HFFc6 (cell line): ENCODE measurements at places on chromosomes 6 and 20. TPM values are rescaled to one million over a fixed set of nuclear protein-coding genes. Genes with fewer than 3 reads are reported as not detected.

Gene HTR1E
- total RNA-seq = not detected in 3 replicates

Gene SLC17A2
- not detected in 2 replicates for total RNA-seq

Gene AVP
- total RNA-seq = not detected in 3 replicates

Gene HLA-F
- total RNA-seq = 1.9 and 6.8 TPM in 2 replicates

DNA sequence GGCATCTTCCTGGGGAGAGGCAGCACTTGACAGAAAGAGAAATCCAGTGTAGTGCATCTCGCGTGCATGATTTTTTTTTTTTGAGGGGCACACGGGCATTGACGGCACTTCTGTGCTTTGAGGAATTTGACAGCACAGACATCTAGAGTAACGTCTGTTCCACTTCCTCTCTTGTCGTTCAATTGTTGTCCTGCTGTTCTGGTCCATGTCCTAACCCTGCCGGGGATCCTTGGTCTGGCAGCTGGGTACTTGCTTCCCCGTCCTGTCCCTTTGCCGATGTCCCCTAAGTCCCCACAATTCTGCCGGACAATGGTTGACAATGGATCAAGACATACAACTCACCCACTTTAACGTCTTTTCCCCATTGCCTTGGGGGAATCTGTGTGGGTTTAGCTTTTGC lies 46.0 kb upstream of the NAA20 start:
- DNase-seq = no peak

GRCh38 chr6:72420409-72420808 lies 201.5 kb upstream of the KCNQ5 start:
- DNase-seq = no peak

DNA sequence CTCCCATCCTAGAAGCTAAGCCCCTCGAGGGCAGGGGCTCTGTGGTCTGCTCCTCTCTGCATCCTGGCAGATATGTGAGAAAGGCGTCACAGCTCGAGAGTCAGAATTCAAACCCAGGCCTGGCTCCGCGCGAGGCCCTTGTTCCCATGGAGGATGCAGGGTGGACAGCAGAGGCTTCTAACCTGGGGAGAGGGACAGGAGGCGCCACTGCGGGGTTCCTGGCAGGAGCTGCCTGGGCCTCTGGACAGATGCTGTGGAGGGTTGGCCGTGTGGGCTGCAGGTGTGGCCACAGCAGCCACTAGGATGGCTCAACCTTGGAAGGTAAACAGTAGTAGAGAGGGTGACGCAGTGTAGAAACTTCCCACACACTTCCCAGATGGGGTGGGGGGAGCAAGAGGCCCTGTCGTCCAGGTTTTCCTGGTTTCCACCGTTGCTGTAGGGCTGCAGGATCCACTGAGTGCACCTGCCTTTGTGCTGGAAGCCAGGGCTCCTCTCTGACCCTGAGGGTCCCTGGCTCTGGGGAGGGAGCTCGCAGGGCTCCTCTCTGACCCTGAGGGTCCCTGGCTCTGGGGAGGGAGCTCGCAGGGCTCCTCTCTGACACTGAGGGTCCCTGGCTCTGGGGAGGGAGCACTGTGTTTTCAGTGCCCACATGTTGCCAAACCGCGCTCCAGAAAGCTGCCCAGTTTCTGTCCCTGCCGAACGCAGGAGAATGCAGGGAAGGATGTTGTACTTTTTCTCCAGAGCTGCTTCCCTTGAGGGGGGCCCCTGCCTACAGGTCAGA lies 14.2 kb downstream of the RBM38 start:
- DNase-seq = no peak

DNA sequence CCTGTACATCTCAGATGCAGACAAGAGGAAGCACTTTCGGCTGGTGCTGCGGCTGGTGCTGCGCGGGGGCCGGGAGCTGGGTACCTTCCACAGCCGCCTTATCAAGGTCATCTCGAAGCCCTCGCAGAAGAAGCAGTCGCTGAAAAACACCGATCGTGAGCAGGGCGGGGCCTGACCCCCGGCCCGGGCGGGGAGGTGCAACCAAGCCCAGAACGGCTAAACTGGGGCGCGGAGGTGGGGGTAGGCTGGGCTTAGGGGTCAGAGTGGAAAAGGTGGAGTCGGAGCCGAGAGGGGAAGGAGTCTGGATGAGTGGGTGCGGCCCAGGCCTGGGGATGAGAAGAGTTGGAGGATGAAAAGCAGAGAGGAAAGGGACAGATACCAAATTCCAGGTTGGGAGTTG lies 4.1 kb upstream of the MATN4 start:
- DNase-seq = no peak
